T-helper 2 cell treated with Interferon-gamma antibody and Interleukin-4, amounts not matched to agents 5 μg/mL and 100 μg/mL, for 36 hours (primary cell): ENCODE measurements at places on chromosomes 1 and 21.
A peak's percentile ranks its signal among the peaks of the same experiment; 100 is the strongest.

- DNase-seq = no peak
These were observed 100.6 kb downstream of the DNM3 start for GRCh38 chr1:171941920-171942319.

- no peak for DNase-seq
These were observed 160.9 kb upstream of the CSF3R start for GRCh38 chr1:36643371-36644270.

DNA sequence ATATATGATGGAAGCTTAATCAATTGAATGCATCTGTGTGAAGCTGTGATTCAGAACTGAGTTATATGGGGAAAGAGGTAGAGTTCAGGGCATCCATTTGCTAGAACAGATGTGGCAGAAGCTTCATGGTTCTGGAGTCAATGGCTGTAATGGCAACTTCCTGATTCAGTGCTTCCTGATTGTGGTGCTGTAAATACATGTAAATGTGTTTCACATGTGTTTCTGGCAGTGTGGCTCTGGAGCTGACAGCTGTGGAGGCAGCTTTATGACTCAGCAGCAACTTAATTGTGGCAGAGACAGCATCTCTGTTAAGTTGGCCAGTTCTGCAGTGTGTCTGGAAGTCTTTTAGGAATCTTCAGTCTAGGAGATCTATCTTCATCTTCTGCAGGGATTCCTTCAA, 226.6 kb upstream of the ZRANB2 start:
- DNase-seq = no peak

DNA sequence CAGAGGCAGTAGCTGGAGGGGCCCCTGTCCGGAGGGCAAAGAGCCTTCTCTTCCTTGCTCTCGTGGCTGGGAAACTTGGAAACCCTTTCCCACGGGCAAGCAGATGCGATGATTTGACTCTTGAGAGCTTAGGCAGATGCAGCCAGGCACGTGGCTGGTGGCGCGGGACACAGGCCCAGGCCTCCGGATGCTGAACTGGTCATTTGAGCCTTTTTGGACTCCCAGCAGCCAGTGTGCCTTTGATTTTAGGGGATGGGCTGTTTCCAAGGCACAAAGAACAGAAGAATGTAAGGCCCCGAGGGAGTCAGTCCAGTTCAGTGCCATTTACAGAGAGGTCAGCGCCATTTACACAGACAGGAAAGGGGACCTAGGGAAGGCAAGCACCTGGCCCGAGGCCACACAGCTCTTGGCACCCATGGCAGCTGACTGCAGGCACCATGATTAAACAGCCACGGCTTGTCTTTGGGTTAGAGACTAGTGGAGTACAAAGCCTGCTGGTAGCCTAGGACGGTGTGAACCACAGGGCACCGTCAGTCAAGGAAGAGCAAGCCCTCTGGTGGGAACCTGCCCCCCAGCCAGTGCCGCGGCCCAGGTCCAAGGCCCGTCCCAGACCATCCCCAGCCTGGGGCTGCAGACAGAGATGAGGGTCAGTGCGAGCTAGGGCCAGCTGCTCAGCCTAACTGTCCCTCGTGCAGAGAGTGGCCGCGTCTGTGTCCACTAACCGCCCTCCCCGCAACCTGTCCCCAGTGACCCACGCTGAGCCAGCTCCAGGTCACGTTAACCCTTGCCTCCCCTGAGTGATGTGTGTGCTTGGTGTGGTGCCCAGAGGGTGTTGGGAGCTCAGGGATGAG, 20.4 kb upstream of the CCDC27 start:
- DNase-seq = no peak

- DNase-seq = peak; percentile 57
These were observed 39.8 kb upstream of the ZC3H12A start for GRCh38 chr1:37434292-37435225.
